ENCODE measurements at places on chromosomes 3 and 15.
A peak's percentile ranks its signal among the peaks of the same experiment; 100 is the strongest.

- H3K36me3 ChIP-seq = no peaks in the 10 kb centered on the region
- no peak overlapping the region for H3K27ac ChIP-seq
- H3K27me3 ChIP-seq = no peaks in the 10 kb centered on the region
Observed at GRCh38 chr15:87722941-87723691, 533.4 kb downstream of the NTRK3 start.

- peak overlapping the region; percentile 88 for H3K27ac ChIP-seq
- H3K4me1 ChIP-seq = no peaks in the 10 kb centered on the region
- peak; percentile 69 for DNase-seq
- no peaks in the 10 kb centered on the region for H3K36me3 ChIP-seq
- no peaks in the 10 kb centered on the region for H3K27me3 ChIP-seq
Observed at GRCh38 chr3:126982126-126982470, 817 bp upstream of the PLXNA1 start.

DNA sequence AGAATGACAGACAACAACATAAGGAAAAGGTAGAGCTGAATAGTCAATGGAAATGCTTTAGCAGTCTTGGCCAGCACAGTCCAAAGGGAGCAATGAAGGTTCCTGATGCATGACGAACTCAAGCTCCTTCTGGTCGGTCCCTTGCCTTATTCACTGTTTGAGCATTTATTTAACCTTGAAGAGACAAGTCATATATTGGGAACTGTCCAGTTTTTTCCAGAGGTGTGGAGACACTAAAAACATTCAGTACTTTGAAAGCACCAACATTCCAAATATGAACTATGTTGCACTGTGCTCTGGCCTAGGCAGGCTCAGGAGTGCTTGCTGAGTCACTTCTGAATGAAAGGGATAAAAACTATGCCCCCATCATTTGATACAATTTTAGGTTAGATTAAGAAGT is 384.8 kb downstream of the MECOM start:
- no peaks in the 10 kb centered on the region for H3K27me3 ChIP-seq
- H3K36me3 ChIP-seq = no peaks in the 10 kb centered on the region

- no peak overlapping the region for H3K4me3 ChIP-seq
- H3K27me3 ChIP-seq = no peaks in the 10 kb centered on the region
- peaks cover 6% of the 10 kb centered on the region for H3K4me1 ChIP-seq
- no peak for DNase-seq
- H3K27ac ChIP-seq = no peak overlapping the region
- no peaks in the 10 kb centered on the region for H3K36me3 ChIP-seq
Observed at GRCh38 chr15:52115598-52116427, 3.2 kb upstream of the BCL2L10 start.

GRCh38 chr15:69360642-69361041 is 53.5 kb upstream of the KIF23 start:
- no peaks in the 10 kb centered on the region for H3K27me3 ChIP-seq
- peaks cover 13% of the 10 kb centered on the region for H3K4me1 ChIP-seq
- no peak overlapping the region for H3K27ac ChIP-seq
- H3K4me3 ChIP-seq = no peak overlapping the region
- H3K36me3 ChIP-seq = no peaks in the 10 kb centered on the region

DNA sequence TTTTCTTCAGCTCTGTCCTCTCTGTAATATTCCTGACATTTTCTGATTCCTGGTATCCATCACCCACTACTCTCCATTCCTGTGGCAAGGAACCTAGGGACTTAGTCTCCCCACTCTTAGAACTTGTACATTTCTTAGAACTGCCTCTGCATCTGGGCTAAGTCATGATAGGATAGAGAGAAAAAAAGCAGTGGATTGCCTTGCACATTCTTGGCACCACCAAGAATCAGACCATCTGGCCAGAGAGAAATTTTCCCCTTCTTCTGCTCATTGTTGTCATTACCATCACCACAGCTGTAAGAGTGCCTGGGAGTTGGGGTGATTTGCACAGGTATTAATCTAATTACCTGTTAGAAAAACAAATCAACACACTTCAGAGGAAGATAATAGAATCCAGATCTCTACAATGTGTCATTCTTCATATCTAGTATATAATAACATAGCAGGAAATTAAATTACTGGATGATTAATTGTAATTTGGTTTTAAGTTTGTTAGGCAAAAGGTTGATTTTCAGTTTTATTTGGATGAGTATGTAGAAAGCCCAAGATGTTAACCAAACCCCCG is 264.8 kb upstream of the ZPLD1 start:
- no peak for DNase-seq
- no peak overlapping the region for H3K27ac ChIP-seq
- H3K4me1 ChIP-seq = no peaks in the 10 kb centered on the region
- no peak overlapping the region for H3K4me3 ChIP-seq

GRCh38 chr15:77857419-77857818 is 220.1 kb downstream of the TBC1D2B start:
- H3K27me3 ChIP-seq = no peaks in the 10 kb centered on the region
- H3K4me3 ChIP-seq = no peak overlapping the region
- H3K27ac ChIP-seq = no peak overlapping the region

- no peaks in the 10 kb centered on the region for H3K36me3 ChIP-seq
- H3K4me1 ChIP-seq = peaks cover 10% of the 10 kb centered on the region
- peak; percentile 78 for DNase-seq
- H3K4me3 ChIP-seq = peak overlapping the region; percentile 85
Observed at GRCh38 chr15:65286069-65286703, 497 bp downstream of the PARP16 start.

GRCh38 chr3:24351779-24352469 is 142.7 kb downstream of the THRB start:
- H3K36me3 ChIP-seq = no peaks in the 10 kb centered on the region
- H3K4me1 ChIP-seq = no peaks in the 10 kb centered on the region
- no peak for DNase-seq

DNA sequence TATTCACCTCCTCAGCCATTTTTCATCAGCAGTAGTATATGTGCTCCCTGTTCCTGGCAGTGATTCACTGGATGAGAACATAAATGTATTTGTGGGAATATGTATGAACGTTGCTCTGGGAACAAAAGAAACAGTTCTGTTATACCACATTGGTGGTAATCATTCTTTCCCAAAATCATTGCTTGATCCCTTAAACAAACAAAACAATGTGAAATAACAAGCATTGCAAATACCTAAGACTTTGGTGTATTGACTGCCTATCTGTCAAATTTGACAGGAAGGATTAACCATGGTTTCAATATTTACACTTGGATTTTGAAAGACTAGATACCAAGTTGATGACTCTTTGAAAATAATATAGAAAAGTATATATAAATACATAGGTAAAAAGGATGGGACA is 284.1 kb downstream of the FHIT start:
- H3K27ac ChIP-seq = no peak overlapping the region

DNA sequence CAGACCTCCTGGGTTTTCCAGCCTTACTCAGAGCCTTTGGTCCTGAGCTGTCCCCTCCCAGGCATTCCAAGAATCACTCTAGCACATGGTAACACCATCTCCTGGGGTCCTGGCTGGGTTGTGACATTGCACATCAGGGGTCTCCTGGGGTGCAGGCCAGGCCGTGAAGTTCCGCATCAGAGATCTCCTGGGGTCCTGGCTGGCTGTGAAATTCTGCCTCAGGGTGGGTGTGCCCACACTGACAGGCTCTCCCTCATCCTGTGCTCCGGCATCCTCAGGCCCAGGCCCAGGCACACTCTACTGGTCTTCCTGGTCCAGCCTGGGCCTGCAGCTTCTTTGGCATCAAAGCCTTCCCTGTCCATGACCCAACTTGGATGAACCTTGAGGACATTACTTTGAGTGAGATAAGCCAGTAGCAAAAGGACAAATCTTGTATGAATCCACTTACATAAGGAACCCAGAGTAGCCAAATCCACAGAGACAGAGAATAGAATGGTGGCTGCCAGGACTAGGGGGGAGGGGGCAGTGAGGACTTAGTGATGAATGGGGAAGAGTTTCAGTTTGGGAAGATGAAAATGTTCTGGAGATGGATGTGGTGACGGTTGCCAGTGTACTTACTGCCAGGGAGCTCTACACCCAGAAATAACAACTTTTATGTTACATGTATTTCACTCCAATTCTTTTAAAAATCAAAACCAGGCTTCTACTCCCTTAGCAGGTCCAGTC is 49.1 kb upstream of the KLF13 start:
- H3K36me3 ChIP-seq = no peaks in the 10 kb centered on the region
- H3K27me3 ChIP-seq = no peaks in the 10 kb centered on the region

- no peaks in the 10 kb centered on the region for H3K27me3 ChIP-seq
- no peak for DNase-seq
- no peaks in the 10 kb centered on the region for H3K4me1 ChIP-seq
- no peak overlapping the region for H3K27ac ChIP-seq
- H3K4me3 ChIP-seq = no peak overlapping the region
- H3K36me3 ChIP-seq = no peaks in the 10 kb centered on the region
Observed at GRCh38 chr3:129417326-129417725, 11.1 kb downstream of the EFCAB12 start.

- H3K36me3 ChIP-seq = no peaks in the 10 kb centered on the region
- H3K4me3 ChIP-seq = no peak overlapping the region
- H3K4me1 ChIP-seq = no peaks in the 10 kb centered on the region
- peak overlapping the region; percentile 65 for H3K27ac ChIP-seq
- no peaks in the 10 kb centered on the region for H3K27me3 ChIP-seq
Observed at GRCh38 chr3:130748467-130748861, 1.8 kb upstream of the PIK3R4 start.

DNA sequence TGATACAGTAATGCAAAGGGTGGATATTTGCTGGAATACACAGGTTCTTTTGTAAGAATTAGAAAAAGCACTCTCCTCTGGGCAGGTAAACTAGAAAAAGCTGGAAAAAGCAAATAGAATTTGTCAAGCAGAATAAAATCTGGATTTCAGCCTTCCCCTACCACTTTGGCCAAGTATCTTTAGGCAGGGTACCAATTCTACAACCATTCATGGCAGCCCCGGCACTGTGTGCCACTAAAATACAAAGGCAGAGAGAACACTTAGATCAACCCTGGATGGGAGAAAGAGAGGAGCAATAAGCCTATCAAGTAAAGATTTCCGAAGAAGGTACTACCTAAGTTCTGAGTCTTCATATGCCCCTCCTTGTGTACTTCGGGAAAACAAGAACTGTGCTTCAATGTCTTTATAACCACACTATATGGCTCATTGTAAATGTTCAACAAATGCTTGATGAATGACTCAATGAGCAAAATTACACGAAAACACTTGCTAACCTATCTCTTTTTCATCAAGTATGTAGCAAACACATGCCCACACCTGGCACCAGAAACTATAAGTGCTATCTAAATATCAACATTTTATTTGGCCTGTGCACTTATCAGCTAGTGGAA is 20.8 kb downstream of the STAG1 start:
- no peak for DNase-seq
- H3K27me3 ChIP-seq = no peaks in the 10 kb centered on the region
- H3K4me3 ChIP-seq = no peak overlapping the region
- no peaks in the 10 kb centered on the region for H3K36me3 ChIP-seq
- peaks cover 20% of the 10 kb centered on the region for H3K4me1 ChIP-seq
- H3K27ac ChIP-seq = no peak overlapping the region

DNA sequence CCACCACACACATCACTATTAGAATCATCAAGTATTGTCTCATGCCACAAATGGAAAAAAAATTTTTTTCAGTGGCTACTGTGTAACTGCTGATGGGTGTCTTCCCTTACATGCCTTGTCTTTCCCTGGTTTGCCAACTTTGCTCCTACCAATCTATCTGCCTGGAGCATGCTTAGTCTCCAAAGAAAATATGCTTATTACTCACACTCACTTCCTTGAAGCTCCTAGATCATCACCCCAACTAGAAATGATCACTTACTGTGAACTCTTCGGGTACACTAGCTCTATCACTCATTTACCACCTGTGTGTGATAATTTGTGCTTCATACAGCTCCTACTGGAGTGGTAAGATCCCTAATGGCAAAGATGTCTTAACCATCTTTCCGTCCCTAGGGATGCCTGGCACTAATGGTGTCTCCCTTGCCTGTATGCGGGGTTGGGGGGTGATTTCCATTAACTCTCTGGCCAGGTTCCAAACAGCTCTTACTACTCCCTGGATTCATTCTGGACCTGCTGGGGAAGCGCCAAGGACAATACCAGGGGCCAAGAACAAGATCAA is 799 bp downstream of the VPS33B start:
- peak overlapping the region; percentile 79 for H3K4me3 ChIP-seq
- DNase-seq = no peak
- H3K27ac ChIP-seq = peak overlapping the region; percentile 25

- H3K4me3 ChIP-seq = no peak overlapping the region
- H3K4me1 ChIP-seq = no peaks in the 10 kb centered on the region
- no peaks in the 10 kb centered on the region for H3K27me3 ChIP-seq
- no peak for DNase-seq
- H3K27ac ChIP-seq = no peak overlapping the region
Observed at GRCh38 chr15:37891766-37892368, 42.6 kb upstream of the TMCO5A start.

DNA sequence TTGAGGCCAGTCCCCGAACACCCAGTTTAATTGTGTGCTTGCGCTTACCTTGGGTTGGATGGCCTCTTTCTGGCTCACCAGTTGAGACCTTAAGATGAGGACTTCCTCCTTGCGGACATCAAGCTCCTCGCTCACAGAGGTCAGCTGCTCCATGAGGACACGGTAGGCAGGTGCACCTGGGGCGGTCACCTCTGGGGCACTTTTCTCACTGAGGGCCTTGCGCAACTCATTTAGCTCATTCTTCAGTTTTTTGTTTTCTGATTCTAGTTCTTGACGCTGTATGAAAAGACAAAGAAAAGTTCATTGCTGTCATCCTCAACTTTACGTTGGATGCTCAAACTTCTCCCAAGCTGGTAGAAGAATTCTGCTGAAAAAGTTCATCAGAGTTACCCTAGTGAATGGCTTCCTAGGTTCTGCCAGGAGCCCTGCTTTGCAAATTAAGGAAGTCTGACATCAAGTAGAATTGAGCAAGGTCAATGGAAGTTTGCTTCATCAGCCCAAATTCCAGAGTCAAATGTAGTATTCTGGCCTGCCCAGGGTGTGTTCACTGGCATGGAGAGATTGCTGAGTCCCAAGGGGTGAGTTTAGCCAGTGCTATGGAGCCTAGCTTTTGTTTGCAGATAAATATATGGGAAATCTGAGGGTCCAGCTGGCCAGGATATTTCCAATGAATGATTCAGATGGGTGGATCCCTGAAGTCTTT is 55.8 kb upstream of the MYO5C start:
- H3K4me1 ChIP-seq = no peaks in the 10 kb centered on the region
- H3K4me3 ChIP-seq = no peak overlapping the region
- H3K27ac ChIP-seq = no peak overlapping the region

DNA sequence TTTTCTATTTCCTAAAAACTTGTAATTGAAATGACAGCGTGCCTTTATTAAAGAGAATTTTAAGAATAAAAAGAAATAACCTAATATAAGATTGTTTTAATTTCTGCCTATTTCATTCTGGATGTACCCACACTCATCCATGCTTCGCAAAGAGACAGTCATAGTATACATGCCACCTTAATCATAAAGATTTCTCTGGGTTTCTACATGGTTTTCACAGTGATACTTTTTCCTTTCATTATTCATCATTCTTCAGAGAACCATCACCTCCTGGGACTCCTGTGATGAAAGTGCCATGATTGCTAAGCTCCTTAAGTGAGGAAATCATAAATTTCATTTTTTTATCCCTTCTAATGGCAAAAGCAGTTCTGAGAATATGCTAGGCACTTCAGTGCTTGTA is 4.3 kb upstream of the CCR8 start:
- DNase-seq = no peak
- no peaks in the 10 kb centered on the region for H3K4me1 ChIP-seq
- H3K4me3 ChIP-seq = no peak overlapping the region
